Naive thymus-derived CD4-positive, alpha-beta T cell (primary cell): ENCODE measurements at places on chromosomes 1 and 21.

DNA sequence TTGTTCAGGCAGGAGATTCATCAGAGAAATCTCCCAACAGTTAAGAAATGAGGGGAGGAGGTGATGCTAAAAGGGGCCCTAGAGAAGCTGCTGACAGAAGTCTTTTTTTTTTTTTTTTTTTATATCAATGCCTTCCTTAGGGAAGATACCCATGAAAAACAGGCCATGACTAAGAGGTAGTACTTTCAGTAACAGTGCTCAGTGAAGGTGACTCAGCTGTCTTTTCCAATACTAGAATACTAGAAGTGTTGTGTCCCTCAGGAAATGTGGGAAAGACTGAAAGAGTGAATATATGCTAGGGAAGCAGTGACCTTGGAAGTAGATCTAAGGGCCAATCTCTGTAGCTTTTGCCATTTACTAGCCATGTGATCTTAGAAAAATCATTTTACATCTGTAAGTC lies 52.4 kb upstream of the SLFNL1 start:
- no peak for DNase-seq

DNA sequence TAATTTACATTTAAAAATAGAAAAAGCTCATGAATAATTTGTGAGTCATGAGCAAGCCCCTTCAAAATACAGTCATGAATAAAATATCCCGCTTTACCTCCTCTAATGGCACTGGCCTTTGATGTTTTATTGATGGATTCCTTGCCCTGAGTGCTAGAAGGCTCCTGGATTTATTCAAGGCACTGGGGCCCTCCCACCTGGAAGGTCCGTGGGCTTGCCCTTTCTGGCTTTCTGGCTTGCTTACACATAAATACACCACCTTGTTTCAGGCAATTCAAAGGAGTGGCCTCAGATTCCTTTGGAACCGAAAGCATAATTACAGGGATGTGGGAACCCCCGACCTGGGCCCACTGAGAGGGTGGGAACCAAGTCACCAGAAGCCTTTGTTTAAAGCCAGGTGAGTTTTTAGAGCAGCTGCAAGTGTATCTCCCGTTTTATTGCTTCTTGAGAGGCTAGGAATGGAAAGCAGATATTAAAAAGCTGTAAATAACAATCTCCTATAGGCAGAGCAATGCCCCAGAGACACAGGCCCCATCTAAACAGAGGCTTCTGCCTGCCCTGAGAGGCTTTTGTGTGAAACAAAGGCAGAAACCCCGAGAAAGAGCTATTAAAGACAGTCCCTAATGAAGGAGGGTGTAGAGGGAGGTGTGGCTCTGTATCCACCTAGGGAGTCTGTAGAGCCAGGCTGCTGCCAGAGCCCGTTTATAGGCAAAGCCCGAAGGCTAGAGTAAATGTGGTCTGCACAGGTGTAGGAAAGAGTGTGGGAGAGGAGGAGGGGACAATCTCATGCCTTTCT lies 126.4 kb downstream of the FAM78B start:
- no peak for DNase-seq

DNA sequence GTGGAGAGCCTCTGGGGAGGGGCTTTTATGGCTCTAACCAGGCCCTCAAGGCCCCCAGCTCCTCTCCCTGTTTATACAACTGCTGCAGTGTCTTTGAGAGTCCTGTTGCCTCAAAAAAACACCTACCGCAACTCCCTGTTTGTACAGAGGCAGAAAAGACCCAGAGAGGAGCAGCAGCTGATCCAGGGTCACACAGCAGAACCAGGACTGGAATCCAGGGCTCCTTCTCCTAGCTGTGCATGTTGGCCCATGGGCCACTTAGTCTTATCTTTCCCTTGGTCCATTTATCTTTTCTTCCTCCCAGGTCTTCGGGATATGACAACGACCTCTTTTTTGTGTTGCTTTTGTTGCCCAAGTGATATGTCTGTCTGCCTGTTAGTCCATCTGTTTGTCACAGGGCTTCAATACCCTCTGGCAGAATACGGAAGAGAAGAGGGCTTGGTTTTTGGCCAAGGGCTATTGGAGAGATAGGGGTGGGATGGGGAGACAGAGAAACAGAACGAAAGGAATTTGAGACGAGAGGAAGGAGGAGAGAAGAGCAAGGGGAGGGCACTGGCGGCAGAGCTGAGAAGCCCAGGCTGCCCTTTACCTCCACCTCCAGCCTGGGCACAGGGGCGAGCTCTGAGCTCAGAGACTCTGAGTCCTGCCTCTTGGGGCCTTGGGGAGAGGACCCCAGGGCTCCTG lies 33.5 kb upstream of the WASF2 start:
- DNase-seq = no peak

GRCh38 chr1:109501644-109502363 lies 7.7 kb downstream of the AMIGO1 start:
- no peak for DNase-seq

GRCh38 chr1:47805921-47806361 lies 191.2 kb downstream of the TRABD2B start:
- no peak for DNase-seq

- DNase-seq = no peak
Observed at GRCh38 chr1:212353181-212353580, 61.5 kb downstream of the PACC1 start.

GRCh38 chr1:94154989-94155388 lies 34.0 kb upstream of the ABCA4 start:
- no peak for DNase-seq

DNA sequence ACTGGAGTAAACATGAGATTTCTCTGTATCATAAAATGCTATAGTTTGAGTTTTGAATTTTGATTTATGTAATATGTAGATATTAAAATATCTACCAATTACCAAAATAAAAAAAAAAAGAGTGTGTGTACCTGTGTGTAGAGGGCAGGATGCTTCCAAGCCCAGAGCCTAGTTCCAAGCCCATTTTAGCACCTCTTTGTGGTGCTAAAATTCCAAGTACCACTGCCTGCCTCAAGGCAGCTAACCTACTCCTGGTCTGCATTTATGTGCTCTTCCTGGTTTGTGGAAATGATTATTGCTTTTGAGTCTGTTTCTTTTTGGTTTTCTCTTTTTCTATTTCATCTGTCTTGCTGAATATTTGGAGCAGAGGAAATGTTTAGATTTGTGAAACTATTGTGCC lies 8.7 kb upstream of the POU2F1 start:
- no peak for DNase-seq

GRCh38 chr1:21574466-21575151 lies 65.4 kb downstream of the ALPL start:
- DNase-seq = no peak

DNA sequence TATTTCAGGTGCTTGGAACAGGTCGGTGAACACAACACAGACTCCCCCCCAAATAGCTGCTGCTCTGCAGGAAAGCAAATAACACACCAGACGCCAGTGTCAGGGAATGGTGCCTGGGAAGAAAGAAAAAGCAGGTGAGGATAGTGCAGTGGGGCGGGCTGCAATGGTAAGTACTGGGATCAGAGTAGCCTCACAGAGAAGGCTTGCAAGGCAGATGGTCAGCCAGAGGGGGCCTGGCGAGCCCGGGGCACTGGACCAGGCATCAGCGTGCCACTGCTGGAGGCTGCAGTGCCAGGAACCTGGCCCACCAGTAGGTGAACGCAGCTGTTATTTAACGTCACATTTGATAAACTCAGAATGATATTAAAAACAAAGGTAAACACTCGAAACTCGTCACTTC lies 60.0 kb downstream of the POFUT2 start:
- DNase-seq = no peak

DNA sequence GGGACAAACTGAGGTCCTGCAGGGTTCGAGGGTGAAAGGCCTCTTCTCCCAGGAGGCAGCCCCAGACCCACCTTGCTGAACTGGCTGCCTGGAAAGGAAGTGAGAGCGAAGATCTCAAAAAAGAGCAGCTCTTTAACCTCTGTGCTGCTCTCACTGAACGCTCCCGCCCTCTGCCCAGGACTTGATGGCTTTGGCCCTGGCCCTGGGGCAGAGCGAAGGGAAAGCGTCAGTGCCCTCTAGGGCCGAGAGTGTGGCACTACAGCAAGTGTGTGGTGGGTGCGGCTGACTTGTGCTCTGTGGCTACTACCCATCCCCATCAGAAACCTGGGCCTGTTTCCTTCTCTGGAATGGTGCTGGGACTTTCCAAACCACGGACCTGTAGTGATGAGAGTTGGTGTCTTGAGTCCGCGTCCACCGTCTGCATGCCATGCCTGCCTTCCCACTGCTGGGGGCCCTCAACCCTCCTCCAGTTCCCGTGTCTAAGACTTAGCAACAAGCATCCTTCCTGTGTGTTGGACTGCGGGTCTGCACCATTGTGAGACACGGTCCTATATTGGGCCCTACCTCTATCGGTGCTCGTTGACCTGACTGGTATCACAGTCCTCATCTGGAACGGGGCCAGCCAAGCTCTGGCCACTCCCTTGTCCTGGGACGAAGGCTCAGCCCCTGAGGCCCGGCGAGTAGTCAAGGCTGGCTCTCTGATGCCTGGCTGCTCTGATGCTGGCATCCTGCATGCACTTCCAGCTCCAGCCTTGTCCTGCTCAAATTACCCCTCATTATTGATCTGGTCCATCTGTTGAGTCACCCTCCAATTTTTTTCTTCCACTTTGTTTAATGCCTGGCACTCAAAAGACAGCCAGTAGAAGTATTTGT lies 180.3 kb downstream of the DISC1 start:
- no peak for DNase-seq

DNA sequence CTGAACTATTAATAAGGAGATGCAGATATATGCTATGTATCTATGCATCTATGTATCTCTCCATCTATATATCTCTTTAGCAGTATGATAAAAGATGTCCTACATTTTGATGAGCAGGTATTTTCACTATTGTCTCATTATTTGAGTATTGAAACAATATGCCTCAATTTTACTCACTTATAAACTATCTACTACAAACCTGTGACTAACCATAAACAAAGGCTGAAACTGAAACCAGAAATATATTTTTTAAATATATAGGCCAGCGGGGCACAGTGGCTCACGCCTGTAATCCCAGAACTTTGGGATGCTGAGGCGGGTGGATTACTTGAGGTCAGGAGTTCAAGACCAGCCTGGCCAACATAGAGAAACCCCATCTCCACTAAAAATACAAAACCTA lies 22.0 kb downstream of the EIF4G3 start:
- no peak for DNase-seq

- DNase-seq = no peak
Observed at GRCh38 chr21:16792101-16792500, 720.7 kb upstream of the CXADR start.

GRCh38 chr1:80825067-80825466 lies 975.7 kb upstream of the ADGRL2 start:
- DNase-seq = no peak

- DNase-seq = no peak
Observed at GRCh38 chr21:45725844-45726200, 82.3 kb downstream of the PCBP3 start.

- no peak for DNase-seq
Observed at GRCh38 chr21:35527358-35527757, 478.3 kb upstream of the RUNX1 start.

GRCh38 chr1:232662910-232663309 lies 33.0 kb upstream of the SIPA1L2 start:
- no peak for DNase-seq

GRCh38 chr21:45640888-45641479 lies 2.5 kb upstream of the PCBP3 start:
- DNase-seq = no peak

DNA sequence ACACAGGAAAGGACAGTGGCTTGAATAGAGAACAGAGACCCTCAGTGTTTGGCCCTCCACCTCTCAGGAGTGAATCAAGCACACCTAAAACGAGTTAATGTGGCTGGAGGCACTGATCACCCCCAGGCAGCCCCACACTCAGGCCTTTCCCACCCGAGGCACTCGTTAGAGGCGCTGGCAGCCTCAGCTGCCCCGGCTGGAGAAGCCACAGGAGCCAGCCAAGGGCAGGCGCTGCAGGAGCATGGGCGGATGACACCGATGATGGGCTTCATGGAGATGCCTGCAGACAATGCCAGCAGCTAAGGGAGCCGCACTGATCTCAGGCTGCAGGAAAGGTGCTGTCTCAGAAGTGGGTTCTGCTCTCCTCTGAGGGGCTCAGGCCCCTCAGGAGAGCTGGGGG lies 24.1 kb upstream of the ABCG1 start:
- no peak for DNase-seq

GRCh38 chr21:37393030-37393429 lies 26.5 kb downstream of the DYRK1A start:
- DNase-seq = no peak

DNA sequence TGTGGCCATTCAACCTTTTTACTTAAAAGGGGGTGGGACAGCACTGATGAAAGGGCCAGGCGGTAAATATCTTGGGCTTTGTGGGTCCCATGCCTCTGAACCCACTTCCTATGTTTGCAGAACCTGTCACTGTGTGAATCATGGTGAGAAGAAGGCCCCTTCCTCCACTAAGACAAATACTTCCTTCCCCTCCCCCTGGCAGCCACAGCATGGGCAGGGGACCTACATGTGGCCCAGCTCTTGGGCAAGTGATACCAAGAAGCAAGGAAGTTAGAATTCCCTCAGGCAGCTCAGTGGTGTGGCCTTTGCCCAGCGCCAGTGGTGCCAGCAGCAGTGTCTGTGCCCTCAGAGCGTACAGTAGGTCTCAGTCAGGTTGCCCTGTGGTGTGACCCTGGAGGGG lies 168.6 kb downstream of the TRIM33 start:
- peak; percentile 45 for DNase-seq
